Mucosa of descending colon (tissue), 3 donors: ENCODE measurements at places on chromosomes 5 and 9. TPM values are rescaled to one million over a fixed set of nuclear protein-coding genes. Genes with fewer than 3 reads are reported as not detected.
A peak's percentile ranks its signal among the peaks of the same experiment; 100 is the strongest.

LHX6 gene
- 2.0 TPM for total RNA-seq

DNA sequence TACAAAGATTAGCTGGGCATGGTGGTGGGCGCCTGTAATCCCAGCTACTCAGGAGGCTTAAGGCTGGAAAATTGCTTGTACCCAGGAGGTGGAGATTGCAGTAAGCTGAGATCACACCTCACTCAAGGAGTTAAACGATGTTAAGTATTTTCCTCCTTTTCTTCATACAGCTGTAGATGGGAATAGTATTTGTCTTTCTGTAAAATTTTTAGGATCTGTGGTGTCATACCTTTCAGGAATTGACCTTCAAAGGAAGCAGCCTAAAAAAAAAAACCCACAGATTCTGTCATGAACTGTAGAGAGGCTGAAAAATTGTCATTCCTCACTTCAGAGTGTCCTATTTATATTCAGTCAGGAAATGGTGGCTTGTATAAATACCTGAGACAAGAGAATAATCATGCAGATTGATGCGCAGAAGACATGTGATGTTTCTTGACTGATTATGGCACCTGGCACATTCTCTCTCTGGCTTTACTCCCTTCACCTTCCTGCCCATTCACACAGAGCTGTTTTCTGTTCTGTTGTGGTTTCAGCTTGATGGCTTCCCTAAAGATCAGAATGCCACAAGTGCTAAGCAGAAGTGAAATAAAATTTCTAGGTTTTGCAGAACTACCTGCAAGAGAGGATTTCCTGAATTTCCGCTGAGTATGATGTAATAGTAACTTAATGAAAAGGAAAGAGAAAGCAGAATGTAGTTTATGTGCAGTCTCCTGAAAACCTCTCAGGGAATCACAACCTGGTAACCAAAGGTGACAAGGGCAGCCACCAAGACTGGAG is 3.8 kb downstream of the IFNA1 start:
- no peak for DNase-seq

DNA sequence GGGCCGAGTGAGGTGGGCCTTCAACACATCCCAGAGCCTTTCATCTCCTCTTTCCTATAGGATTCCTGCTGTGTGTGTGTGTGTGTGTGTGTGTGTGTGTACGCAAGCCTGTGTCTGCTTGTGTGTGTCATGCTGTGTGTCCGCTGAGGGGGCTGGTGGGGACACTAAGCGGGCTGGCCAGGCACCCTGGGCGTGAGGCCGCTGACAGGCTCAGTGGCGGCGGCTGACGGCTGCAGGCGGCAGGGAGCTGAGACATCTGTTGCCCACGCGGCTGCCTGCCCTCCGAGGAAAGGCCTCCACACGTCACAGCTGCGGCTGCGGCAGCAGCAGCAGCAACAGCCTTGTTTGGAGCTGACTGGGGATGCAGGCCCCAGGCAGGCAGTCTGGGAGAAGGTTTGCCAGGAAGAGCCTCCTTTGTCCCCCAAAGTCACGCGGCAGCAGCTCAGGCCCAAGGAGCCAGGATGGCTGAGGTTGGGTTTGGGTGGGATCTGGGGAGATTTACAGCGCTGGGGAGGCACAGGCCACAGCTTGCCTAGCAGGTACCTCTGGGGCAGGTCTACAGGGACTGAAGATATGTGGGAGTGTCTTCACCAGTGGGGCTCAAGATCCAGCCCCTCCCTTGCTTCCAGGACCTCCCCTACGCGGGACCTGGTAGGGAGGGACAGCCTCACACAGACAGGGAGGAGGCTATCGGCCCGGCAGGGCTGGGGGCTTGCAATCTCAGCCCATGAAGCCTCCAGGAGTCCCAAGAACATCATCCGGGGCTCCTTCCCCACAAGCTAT is 1.8 kb downstream of the PDLIM4 start:
- peak; percentile 76 for DNase-seq

GRCh38 chr5:13189532-13189931 is 755.0 kb downstream of the DNAH5 start:
- DNase-seq, result no peak

GRCh38 chr5:154728939-154729588 is 26.1 kb upstream of the LARP1 start:
- DNase-seq, result no peak

GRCh38 chr5:149938279-149938678 is 6.3 kb downstream of the PDE6A start:
- DNase-seq, result peak; percentile 83

DNA sequence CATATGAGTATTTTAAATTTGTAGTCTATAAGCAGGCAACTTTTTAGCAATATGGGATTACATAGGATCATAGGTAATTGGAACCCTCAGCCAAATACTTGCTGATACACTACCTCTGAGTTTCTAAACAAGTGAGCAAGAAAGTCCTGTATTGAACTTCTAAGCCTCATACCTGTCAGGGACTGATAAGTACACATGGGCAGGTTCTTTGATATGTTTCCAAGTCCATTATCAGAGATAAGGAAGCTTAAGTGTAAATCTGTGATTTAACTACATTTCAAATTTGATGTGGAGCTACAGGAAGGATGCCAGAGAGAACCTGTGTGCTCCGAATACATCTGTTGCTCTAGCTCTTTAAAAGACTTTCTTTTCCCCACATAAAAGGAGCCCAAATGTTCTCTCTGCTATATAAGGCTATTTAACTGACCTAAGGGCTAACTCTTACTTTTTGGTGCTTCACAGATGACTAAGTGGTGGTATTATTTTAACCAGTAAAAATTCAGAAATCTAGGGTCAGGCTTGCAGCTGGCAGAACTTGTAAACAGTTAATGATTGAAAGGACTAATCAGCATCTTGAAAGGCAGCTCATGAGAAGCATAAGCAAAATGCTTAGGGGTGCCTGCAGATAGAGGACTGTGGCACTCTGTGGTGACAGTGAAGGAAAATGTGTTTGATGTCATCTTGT is 228.6 kb downstream of the NR3C1 start:
- no peak for DNase-seq

DNA sequence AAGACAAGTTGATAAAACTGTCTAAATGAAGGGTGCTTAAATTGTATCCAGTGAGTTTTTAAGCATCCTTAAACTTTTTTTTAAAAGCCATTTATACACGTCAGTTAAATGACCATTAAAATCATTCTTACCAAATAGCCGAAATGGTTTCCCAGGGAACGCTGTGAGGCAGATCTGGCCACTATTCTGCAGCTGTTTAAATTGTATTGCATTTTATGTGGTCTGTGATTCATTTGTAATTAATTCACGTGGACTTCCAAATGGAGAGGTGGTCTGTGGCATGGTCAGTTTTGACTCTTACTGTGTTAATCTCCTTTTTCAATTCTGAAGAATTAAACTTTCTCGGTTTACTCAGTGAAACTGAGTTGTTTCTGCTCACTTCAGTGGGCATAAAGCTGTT is 113.7 kb upstream of the OTULINL start:
- no peak for DNase-seq

PCDHA10 gene
- 0.27 TPM for total RNA-seq

DOCK8 gene
- total RNA-seq, result 15.7 TPM

DNA sequence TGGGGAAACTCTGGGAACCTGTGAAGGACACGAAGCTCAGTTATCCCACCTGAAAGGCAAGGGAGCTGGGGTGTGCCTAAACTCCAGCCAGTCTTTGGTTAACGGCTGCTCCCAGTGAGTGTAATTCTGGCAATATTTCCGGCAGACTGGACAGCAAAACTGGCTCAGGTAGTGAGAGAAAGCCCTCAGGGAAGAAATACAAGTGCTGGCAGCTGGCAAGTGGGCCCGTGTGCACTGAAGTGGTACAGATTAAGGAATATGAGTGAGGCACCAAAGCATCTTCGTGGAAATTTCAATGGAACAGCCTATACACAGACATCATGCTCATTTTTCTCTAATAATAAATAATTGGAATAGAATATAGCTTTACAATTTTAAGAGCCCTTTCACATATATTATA is 56.2 kb downstream of the ABHD17B start:
- DNase-seq, result no peak

DNA sequence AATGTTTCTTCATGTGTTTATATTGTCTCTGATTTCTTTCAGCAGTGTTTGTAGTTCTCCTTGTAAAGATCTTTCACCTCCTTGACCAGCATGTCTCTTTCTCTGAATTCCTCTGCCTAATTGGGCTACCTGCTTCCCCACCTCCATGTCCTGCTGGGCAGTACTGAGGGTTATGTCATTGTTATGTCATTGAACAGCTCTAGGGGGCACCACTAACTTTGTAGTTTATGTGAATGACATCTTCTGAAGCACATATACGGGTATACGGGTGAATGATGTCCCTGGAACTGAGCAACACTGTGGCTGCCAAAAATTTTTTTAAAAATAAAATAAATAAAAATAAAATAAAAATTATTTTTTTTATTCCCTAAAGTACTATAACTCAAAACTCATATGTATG is 16.9 kb upstream of the SNCAIP start:
- DNase-seq, result no peak

DNA sequence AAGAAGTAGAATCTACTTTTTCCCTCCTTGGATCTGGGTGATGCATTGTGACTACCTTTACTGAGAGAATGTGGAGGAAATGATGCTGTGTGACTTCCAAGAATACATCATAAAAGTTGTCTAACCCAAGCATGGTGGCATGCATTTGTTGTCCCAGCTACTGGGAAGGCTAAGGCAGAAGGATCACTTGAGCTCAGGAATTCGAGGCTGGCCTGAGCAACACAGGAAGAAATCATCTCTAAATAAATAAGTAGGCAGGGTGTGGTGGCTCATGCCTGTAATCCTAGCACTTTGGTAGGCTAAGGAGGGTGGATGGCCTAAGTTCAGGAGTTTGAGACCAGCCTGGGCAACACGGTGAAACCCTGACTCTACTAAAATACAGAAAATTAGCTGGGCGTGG is 143.2 kb upstream of the VLDLR start:
- DNase-seq, result no peak

TOPORS gene
- total RNA-seq, result 16.6 TPM

DNA sequence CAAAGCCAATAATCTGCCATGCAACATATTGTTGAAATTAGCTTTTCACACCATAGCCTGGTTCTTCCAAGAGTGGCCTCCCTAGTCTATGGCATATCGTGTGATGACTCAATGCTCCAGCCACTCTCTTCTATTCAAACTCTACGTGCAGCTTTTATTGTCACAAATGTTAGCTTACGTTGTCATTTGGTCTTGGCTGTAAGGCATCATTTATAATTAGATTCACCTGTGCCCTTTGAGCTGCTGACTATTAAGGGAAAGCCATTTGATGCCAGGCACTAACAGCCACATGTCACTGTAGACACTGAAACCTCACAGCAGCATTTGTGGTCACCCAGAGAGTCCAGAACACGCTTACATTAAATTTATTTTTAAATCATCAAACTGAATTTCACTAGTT is 66.8 kb downstream of the APBA1 start:
- no peak for DNase-seq

- DNase-seq, result peak; percentile 85
Observed at GRCh38 chr9:136339173-136339957, 12.0 kb downstream of the GPSM1 start.

C9orf153 gene
- total RNA-seq, result not detected

GRCh38 chr5:107878661-107879060 is 207.9 kb upstream of the EFNA5 start:
- DNase-seq, result no peak
